ENCODE measurements at places on chromosomes 6 and 20.

- DNase-seq, result no peak
These were observed 77.0 kb downstream of the CAP2 start for GRCh38 chr6:17470202-17470937.

DNA sequence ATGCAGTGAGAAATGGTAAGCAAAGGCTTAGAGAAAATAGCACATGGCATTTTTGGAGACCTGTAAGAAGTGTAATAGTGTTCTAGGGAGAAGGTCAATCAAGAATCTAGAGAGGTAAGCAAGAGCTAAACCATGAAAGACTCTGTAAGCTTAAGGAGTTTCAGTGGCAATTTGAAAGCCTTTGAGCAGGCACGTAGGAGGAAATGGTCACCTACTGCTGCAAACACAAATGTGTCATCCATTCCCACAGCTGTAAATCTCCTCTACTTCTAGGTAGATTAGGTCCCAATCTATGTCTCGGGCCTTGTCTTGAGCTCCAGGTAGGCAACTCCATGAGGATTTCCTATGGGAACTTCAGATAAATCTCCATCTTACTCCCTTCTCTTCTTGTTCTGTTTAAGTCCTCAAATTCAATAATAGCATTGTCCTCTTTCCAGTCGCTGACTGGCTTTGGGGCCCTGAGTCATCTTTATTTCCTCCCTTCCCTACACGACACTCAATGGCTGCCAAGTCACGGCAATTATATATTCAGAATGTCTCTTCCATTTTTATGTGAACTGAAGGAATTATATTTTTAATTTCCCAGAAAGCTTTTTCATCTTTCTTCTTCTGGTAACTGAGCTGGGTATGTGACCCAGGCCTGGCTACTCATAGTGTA lies 24.2 kb upstream of the PAQR8 start:
- no peak for DNase-seq

DNA sequence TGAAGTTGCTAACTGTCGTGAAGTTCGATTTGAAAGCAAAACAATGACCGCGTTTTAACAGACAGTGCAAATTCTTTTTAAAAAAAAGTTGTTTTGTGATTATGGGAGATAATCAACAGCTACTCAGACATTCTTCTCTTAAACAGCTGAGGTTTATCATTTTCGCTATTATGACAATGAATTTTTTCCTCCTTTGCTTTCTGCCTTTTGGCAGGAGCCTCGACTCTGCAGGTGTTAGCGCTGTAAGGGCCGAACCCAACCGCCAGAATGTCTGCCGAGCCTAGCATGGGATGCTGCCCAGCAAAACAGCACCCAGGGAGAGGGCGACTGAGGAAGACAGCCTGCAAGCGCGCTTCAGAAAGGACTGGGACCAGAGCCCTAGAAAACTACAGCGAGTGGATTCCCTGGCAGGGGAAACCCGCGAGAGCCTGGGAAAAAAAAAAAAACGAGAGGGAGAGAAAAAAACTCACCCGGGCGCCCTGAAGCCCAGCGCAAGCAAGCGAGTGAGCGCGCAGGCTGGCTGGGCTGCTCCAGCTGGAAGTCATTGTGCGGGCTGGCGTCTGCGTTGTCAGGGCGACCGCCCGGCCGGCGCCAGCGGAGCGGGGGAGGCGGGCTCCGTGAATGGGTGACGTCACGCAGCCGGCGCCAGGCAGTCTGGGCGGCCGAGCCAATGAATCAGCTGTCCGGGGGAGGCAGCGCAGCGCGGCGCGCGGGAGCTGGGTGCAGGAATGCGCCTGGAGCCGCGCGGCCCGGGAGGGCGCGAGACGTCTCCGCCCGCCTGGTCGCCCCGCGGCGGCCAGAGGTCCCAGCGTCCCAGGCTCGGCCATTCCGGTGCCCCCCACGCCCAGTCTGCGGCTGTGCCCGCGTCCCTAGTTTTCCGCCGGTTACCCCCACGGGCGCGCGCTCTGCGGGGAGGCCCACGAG lies 32.7 kb upstream of the ID4 start:
- DNase-seq, result peak; percentile 93

DNA sequence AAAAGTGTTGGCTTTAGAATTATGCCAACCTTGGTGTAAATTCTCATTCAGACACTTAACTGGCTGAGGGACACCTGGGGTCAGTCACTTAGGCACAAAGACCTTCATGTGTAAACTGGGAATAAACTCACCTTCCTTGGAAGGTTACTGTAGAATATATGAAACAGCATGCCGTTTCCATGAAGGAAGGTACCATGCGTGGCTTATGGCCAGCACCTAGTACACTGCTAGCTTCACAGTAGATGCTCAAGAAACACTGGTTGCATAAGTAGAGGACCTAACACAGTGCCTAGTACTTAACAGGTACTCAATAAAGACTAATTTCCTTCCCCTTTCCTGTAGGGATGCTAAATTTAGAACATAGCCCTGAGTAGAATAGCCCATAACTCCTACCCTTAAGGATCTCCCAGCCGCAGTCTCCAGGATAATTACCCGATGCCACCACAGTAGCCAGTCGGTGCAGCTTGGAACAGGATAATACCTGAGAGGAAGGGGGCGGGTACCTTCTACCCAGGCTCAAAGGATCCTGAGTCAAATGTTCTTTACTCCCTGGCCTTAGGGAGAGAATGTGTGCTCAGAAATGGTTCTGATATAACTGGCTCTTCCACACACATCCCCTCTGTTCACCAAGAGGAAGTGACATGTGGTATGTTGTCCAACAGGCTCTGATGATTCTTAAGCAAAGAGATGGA lies 3.6 kb downstream of the BCL2L1 start:
- DNase-seq, result no peak

DNA sequence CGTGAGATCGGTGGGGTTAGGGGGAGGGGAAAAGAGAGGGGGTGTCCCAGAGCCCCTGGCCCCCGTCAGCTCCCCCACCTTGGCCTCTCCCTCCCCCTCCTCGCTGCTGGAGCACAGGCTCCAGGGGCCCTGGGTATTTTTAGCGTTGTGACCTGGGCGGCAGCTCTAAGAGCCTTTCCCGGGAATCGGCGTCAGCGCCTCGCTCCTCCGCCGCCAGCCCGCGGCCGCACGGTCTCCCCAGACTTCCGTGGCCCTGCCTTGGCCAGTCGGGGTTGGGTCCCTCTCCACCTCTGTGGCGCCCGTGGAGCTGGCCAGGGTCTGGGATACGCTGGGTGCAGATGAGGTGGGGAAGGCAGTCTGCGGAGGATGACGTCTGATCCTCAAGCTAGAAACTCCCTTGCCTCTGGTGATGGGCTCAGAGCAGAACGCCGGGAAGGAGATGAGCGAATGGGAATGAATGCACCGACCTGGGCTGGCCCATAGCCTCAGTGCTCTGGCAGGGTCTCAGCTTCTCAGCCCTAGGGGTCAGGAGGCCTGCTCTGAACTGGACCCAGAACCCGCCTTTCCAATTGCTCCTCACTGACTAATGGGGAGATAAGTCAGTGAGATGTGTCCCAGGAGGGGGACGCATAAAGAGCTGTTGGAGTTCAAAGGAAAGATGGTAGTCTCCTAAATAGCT lies 883 bp upstream of the DBNDD2 start:
- peak; percentile 12 for DNase-seq

GRCh38 chr6:124722141-124722878 lies 239.9 kb upstream of the RNF217 start:
- DNase-seq, result no peak

- no peak for DNase-seq
These were observed 194.1 kb downstream of the RIMS1 start for GRCh38 chr6:72080260-72080941.

GRCh38 chr6:16582446-16583143 lies 178.7 kb downstream of the ATXN1 start:
- DNase-seq, result peak; percentile 24

- DNase-seq, result no peak
These were observed 44.0 kb downstream of the PAK5 start for GRCh38 chr20:9794831-9795230.

DNA sequence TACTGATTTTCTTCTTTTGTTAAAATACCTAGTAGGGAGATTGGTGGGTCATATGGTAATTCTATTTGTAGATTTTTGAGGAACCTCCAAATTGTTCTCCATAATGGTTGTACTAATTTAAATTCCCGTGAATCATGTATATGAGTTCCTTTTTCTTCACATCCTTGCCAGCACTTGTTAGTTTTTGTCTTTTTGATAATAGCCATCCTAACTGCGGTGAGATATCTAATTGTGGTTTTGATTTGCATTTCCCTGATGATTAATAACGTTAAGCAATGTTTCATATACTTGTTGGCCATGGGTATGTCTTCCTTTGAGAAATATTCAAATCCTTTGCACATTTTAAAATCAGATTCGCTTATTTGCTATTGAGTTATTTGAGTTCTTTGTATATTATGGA lies 110.9 kb downstream of the JAG1 start:
- no peak for DNase-seq

GRCh38 chr6:126743076-126743475 lies 375.4 kb upstream of the RSPO3 start:
- DNase-seq, result no peak

- no peak for DNase-seq
These were observed 178.5 kb downstream of the SASH1 start for GRCh38 chr6:148521158-148521557.

Data from kidney glomerular epithelial cell (primary cell).